Keratinocyte (primary cell): ENCODE measurements at places on chromosomes 4 and X.

DNA sequence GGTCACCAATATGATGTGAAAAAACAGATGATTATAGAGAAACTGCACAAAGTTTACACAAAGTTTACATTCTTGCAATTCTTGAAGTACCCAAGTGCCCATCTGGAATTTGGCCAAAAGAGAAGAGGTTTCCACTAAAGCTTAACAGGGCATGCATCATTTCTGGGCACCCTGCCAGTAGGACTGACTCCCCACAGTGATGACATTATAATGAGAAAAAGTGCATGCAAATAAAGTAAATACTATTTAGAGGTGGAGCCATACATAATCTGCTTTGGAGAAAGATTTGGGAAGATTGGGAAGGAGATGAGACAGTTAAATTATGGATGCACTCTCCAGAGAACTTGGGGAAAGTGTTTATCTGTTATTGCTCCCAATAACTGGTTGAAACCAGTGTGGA is 93.7 kb upstream of the TRPC3 start:
- H3K4me3 ChIP-seq, result no peak overlapping the region
- no peak overlapping the region for H3K27ac ChIP-seq
- H3K4me1 ChIP-seq, result peaks cover 3% of the 10 kb centered on the region
- no peaks in the 10 kb centered on the region for H3K36me3 ChIP-seq
- no peaks in the 10 kb centered on the region for H3K27me3 ChIP-seq

- H3K4me1 ChIP-seq, result no peaks in the 10 kb centered on the region
- H3K27me3 ChIP-seq, result no peaks in the 10 kb centered on the region
- no peak overlapping the region for H3K27ac ChIP-seq
- no peak for DNase-seq
- H3K4me3 ChIP-seq, result no peak overlapping the region
These were observed 12.9 kb downstream of the CHRNA9 start for GRCh38 chr4:40348000-40348399.

DNA sequence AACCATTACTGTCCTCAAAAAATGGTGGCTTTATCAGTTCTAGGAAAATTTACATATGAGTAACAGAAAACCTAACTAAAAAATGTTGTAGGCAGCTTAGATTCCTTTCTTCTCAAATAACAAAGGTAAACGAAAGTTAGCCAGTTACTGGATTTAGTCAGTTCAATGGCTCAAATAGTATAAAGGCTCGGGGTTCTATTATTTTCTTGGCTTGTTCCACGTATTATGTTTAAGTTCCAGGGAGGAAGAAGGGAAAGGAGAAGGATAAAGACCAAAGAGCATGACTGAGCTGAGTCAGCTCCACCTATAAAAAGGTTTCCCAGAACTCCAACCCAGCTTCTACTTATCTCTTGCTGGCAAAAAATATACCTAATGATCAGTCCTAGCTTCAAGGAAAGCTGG is 41.0 kb upstream of the MAB21L2 start:
- DNase-seq, result no peak
- no peaks in the 10 kb centered on the region for H3K4me1 ChIP-seq
- H3K27me3 ChIP-seq, result no peaks in the 10 kb centered on the region
- H3K27ac ChIP-seq, result no peak overlapping the region

DNA sequence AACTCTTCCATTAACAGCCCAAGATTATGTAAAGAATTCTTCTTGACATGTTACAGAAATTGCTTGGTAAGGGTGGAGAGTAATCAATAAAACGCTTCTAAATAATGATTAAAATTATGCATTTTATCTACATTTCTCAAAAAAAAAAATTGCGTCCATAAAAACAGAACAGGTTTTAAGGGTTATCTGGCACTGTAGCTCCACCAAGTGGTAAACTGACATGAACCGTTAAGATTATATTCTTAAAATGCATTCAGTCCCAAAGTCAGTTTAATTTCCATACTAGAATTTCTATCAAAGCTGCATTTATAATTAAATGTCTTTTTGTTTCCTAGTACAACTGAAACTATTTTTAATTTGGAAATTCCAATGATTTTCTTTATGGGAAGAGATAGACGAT is 214.0 kb upstream of the UGT8 start:
- no peak overlapping the region for H3K27ac ChIP-seq
- DNase-seq, result no peak
- H3K4me1 ChIP-seq, result peaks cover 9% of the 10 kb centered on the region

GRCh38 chrX:3326681-3327080 is 19.8 kb downstream of the MXRA5 start:
- no peak for DNase-seq
- no peaks in the 10 kb centered on the region for H3K36me3 ChIP-seq
- H3K27me3 ChIP-seq, result no peaks in the 10 kb centered on the region
- no peak overlapping the region for H3K4me3 ChIP-seq
- no peak overlapping the region for H3K27ac ChIP-seq

DNA sequence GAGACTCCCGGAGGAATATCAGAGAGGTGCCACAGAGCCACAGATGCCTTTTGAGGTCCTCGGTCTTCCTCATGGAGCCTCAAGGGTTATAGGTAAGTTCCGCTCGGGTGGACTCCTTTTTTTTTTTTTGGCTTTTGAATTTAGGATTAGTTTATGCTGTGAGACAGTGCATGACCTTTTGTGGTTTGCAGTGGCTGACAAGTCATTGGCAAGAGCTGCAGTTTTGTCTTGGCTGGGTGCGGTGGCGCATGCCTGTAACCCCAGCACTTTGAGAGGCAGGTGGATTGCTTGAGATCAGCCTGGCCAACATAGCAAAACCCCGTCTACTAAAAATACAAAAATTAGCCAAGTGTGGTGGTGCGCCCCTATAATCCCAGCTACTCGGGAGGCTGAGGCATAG is 4.5 kb upstream of the GRSF1 start:
- H3K4me1 ChIP-seq, result no peaks in the 10 kb centered on the region
- no peak overlapping the region for H3K27ac ChIP-seq
- no peaks in the 10 kb centered on the region for H3K36me3 ChIP-seq
- H3K27me3 ChIP-seq, result no peaks in the 10 kb centered on the region
- no peak for DNase-seq

DNA sequence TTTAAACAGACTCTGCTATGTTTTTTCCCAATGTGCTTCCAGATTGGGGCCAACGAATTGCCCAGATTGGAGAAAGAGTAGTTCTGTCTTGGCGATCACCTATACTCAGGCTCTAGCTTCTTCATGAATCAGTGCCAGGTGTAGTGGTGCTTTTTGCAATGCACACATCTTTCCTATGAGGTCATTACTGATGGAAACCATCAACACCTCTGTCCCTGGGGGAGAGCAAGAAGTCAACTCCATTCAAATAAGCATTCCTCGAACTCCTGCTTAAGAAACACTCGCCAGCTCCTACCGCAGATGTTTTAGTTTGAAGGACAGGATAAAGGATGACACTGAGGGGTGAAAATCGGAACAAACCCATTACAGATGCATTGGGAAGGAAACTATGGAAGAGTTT is 156.5 kb upstream of the DKK2 start:
- H3K4me3 ChIP-seq, result no peak overlapping the region
- no peak for DNase-seq
- H3K4me1 ChIP-seq, result no peaks in the 10 kb centered on the region
- H3K36me3 ChIP-seq, result no peaks in the 10 kb centered on the region

DNA sequence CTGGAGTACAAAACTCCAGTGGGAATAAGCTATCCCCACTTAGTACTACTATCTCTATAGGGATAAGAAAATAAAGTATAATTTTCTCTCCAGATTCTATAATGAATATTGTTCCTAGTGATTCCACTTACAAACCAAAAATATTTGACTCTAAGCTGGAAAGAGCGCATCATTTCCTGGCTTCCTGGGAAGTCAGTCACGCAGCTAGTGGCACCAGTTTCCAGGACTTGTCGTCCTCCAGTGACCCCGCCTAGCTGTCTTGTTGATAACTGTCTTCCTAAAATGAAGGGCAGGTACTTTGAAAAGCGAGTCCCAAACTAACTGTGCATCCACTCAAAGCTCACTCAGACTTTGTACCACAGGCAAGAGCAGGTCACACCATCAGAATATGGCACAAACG is 39.3 kb downstream of the LNX1 start:
- no peak overlapping the region for H3K27ac ChIP-seq
- no peaks in the 10 kb centered on the region for H3K36me3 ChIP-seq
- peaks cover 15% of the 10 kb centered on the region for H3K4me1 ChIP-seq
- no peaks in the 10 kb centered on the region for H3K27me3 ChIP-seq
